Stimulated activated CD8-positive, alpha-beta memory T cell treated with anti-CD3 and anti-CD28 coated beads, Interleukin-7, amount 100 ng/mL, for 1 hour (primary cell): ENCODE measurements at places on chromosomes 5 and 9.

DNA sequence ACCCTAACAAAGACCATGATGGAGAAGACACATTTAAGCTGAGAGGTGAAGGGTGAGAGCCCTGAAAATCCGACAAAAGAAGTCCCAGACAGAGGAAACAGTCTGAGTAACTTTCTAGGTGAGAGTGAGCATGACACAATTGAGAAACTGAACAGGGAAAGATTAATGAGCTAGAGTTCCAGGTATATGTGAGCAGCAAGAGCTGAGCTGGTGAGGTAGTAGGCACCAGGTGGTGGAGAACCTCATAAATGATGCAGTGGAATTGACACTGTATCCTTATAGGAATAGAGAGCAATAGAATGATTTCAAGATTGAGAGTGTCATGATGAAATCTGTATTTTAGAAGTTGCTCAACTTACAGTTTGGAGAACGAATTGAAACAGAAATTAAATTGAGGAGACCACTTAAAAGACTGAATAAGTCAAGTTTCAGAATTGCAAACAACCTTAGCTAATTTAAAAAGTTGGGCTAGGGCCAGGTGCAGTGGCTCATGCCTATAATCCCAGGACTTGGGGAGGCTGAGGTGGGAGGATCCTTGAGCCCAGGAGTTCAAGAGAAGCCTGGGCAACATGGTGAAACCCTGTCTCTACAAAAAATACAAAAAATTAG, 89.8 kb downstream of the NREP start:
- DNase-seq: no peak

- no peak for DNase-seq
Measured at GRCh38 chr9:15834541-15834940, 281.7 kb downstream of the CCDC171 start.

DNA sequence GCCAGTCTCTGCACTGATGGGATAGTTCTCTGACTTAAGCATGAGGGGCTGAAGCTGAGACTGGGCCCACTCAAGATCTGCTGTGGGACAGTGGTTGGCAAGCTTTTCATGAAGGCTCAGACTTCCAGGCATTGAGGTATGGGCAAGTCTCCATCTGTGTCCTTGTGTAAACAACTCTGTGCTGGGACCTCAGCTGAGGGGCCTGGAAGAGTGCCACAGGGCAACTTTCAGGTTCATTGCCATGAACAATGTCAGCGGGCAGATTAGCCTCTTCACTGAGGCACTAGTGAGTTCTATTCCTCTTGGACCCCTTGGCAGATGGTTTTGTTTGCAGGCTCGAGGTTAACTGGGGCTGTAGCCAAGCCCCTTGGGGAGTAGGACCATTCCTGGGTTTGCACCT, 127.1 kb downstream of the MRPS30 start:
- DNase-seq: no peak

DNA sequence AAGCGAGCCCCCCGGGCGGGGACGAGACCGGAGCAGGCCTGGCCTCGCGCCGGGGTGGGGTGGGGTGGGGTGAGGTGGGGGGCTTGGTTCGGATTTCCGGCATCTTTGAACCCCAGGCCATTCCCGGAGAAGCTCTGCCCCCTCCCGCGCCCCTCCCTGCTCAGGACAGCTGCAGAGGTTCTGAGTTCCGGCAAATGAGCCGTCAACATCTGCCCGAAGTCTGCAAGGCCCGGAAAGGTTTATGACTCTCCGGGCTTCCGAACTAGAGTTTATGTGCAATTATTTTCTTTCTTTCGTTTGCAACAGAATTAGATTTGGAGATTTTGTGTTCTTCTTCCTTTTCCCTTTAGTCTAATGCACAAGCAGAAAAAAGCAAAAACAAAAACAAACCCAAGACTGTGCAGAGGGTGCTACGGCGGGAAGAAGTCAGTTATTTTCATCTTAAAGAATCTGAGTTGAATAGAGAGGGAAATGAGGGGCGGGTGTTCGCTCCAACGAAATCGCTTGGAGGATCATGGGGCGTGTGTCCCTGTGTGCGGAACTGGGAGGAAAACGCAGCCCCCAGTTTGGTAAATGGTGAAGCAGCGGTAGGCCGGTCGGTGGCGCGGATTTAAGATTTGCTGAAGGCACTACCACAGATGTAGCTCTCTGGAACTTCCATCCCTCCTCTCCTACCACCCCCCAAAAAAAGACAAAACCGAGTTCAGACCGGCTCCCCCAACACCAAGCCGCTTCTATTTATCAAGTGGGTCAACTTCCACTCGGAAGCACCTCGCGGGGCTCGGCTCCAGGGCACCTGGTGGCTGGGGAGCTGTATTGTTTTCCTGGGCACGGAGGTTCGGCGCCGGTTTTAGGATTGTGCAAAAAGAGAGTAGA, 4.8 kb downstream of the LHX2 start:
- DNase-seq: no peak

- no peak for DNase-seq
Measured at GRCh38 chr9:93464395-93464794, 11.0 kb upstream of the FAM120AOS start.

- DNase-seq: no peak
Measured at GRCh38 chr9:2764353-2764752, 47.0 kb downstream of the KCNV2 start.

GRCh38 chr9:4936277-4936676, 48.8 kb upstream of the JAK2 start:
- DNase-seq: no peak

DNA sequence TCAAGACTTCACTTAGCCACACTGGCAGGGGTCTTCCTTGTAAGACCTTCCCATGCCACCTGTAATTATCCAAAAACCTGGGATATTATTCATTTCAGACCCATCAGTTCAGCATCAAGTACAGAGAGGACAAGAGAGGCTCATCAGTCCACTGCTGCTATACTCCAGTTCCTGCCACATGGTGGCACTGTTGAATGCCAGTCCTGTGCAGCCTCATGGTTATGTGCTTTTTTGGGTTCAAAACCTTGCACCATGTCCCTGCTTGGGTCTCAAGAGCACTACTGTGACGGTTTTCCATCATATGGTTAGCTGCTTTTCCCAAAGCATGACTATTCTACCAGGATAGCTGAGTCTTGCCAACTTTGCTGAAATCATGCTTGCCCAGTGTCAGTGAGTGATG, 8.5 kb downstream of the PTGS1 start:
- DNase-seq: no peak

DNA sequence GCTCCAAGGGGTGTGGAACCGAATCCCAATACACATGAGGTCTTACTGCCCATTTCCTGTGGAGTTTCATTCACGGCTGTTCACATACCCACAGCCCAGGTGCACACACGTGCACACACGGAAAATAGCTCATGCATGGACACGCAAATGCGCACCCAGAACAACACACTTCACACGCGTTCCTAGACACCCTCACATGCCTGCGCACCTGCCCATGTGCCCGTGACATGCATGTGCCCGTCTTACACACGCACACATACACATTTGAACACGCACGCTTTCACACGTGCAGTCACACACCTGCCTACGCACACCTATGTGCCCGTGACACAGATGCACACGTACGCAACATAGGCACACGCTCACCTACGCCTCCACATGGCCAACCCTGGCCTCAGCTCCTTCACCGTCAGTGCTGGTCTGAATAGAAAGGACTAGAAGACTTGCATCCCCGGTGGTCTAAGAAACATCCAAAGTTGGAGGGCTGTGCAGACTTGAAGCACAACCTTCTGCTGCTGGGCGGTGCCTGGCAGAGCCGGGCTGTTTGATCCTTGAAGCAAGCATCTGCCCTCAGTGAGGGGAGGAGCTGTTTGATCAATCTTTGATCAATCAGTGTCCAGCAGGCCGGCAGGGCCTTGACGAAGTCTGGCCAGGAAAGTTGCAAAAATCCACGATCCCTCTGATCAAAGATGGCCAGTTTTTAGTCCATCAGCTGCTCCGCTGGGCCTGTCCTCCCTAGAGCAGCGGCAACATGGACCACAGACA, 164.7 kb downstream of the OLFM1 start:
- DNase-seq: no peak
